ENCODE measurements at places on chromosomes 2 and 18.

DNA sequence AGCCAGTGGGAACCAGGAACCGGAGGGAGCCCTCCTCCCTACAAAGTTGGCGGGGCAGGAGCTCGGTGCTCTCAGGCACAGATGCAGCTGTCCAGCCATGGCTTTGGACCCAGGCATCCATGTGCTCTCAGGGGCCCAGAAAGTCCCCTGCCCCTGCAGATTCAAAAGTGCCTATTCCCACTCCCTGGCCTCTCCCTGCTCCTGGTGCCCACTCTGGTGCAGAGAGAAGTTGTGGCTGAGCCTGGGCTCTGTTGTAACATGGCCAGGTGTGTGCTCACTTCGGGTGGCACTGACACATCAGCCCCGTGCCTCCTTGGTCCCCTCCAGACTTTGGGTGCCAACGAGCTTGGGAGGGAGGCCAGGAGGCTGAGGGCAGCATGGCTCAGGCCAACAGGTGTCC, 315.8 kb upstream of the KYNU start:
- no peak for DNase-seq

- peak; percentile 63 for DNase-seq
Measured at GRCh38 chr2:132620115-132620514, 49.9 kb downstream of the LYPD1 start.

GRCh38 chr18:75235896-75236295, 25.3 kb downstream of the TSHZ1 start:
- no peak for DNase-seq

- DNase-seq, result no peak
Measured at GRCh38 chr2:20334605-20335203, 15.9 kb downstream of the PUM2 start.
